Activated CD8-positive, alpha-beta T cell treated with anti-CD3 and anti-CD28 coated beads, Interleukin-2, amount 10 ng/mL, durations not matched to agents 7 days and 5 days (primary cell): ENCODE measurements at places on chromosomes 12 and 14. TPM values are rescaled to one million over a fixed set of nuclear protein-coding genes. Genes with fewer than 3 reads are reported as not detected.

DNA sequence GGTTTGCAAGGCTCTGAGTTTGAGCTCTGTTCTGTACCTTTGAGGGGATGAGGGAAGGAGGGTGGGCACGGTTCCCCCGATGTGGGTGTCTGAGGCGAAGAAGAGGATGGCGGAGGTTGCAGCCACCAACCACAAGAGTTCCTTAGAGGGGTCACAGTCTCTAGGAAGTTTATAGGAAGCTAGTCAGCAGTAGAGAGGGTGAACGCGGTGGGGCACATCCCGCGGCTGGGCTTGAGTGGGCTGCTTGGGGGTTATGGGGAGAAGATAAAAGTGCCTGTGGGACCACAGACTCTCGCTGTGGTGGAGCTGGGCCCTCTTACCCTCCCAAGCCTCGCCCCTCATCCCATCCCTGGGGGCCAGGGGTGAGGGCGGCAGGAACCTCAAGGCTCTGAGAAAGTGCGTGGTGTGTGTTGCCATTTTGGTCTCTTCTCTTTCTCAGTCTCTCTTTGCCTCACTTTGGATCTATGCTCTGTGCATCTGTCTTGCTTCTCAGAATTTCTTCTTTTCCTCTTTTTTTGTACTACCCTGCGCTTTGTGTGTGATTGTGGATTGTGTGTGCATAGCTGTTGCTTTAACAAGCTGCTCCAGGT is 2.7 kb downstream of the CD4 start:
- peaks cover 34% of the 10 kb centered on the region for H3K4me1 ChIP-seq
- H3K27ac ChIP-seq: peak overlapping the region; percentile 34
- no peaks in the 10 kb centered on the region for H3K36me3 ChIP-seq
- H3K4me3 ChIP-seq: no peak overlapping the region
- H3K27me3 ChIP-seq: peaks cover 25% of the 10 kb centered on the region
- no peak for DNase-seq

Gene ARF6
- 183 TPM for total RNA-seq

Gene LMNTD1
- not detected for total RNA-seq

DNA sequence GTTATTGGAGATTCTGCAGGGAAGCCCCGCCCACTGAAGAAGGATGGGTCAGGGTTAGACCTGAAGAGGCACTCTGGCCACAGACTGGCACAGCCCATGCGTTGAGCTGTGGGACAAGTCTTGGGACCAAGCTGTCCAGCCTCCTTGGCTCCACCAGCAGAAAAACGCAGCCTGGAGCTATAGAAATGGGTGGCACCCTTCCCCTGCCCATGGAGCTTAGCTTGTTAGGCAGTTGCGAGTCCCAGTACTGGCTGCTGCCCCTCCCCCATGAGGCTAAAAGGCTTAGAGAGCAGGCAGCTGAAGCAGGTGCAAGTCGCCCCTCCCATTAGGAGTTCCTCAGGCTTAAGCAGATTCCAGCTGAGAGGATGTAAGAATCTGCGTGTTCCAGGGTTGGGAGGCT is 1124.0 kb upstream of the TMEM132C start:
- H3K4me1 ChIP-seq: peaks cover 5% of the 10 kb centered on the region
- no peak overlapping the region for H3K4me3 ChIP-seq
- H3K27ac ChIP-seq: no peak overlapping the region
- no peak for DNase-seq
- no peaks in the 10 kb centered on the region for H3K36me3 ChIP-seq

Gene RTL1
- not detected for total RNA-seq

DNA sequence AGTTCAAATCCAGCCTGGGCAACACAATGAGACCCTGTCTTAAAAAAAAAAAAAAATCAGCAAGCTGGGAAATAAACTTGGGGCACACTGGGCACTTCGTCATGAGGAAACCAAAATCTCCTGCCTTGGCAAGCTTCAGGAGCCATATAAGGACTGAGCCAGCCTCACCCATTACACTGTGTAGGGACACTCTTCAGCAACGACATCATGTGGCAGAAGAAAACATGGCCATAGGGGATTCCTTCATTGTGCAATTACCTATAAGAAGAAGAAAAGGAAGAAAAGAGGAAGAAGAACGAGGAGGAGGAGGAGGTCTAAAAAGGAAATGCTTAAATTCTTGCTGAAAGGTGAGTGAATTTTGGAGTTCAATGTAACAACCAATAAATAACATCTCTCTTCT is 26.1 kb upstream of the IFNG start:
- H3K27me3 ChIP-seq: no peaks in the 10 kb centered on the region
- no peak overlapping the region for H3K4me3 ChIP-seq
- no peak for DNase-seq
- H3K4me1 ChIP-seq: peaks cover 30% of the 10 kb centered on the region
- H3K36me3 ChIP-seq: peaks cover 2% of the 10 kb centered on the region

- peaks cover 30% of the 10 kb centered on the region for H3K27me3 ChIP-seq
- no peaks in the 10 kb centered on the region for H3K36me3 ChIP-seq
- DNase-seq: no peak
- no peaks in the 10 kb centered on the region for H3K4me1 ChIP-seq
Measured at GRCh38 chr12:54134850-54135249, 53.9 kb downstream of the SMUG1 start.
